ENCODE measurements at places on chromosomes 3 and 15. TPM values are rescaled to one million over a fixed set of nuclear protein-coding genes. Genes with fewer than 3 reads are reported as not detected.

- DNase-seq: no peak
Measured at GRCh38 chr3:103127098-103127630, 692.3 kb downstream of the ZPLD1 start.

GRCh38 chr3:171729452-171730334, 80.6 kb downstream of the PLD1 start:
- DNase-seq: no peak

DNA sequence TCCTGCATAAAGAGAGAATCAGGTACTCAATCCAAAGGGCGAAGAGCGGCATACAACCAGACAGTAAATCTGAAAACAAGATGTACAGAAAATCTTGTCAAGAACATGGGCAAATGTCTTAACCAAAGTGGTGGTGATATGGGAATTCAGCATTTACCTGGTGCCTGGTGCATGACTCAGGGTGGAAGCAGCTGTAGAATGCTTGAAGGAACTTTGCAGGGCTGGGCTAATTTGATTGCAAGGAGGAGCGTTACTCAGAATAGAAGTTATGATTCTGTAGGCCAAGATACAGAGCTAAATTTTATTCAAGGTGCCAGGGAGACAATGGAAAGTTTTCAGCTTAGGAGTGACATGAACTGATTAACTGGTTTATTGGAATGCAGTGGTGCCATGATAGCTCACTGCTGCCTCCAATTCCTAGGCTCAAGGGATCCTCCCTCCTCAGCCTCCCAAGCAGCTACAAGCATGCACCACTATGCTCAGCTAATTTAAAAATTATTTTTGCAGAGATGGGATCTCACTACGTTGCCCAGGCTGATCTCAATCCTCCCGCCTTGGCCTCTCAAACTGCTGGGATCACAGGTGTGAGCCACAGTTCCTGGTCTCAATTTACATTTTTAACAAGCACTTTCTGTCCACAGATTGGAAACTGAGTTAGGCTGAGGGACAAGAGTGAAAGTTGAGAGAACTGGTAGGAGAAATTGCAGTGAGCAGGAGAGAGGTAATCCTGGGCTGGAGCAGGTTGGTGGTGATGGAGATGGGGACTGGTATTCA, 91.5 kb upstream of the TBC1D5 start:
- no peak for DNase-seq

GRCh38 chr3:56012721-56013120, 455.5 kb downstream of the ERC2 start:
- no peak for DNase-seq

- DNase-seq: no peak
Measured at GRCh38 chr15:65796610-65797078, 4.6 kb upstream of the DENND4A start.

GRCh38 chr15:57859130-57859685, 152.7 kb downstream of the POLR2M start:
- DNase-seq: no peak

DNA sequence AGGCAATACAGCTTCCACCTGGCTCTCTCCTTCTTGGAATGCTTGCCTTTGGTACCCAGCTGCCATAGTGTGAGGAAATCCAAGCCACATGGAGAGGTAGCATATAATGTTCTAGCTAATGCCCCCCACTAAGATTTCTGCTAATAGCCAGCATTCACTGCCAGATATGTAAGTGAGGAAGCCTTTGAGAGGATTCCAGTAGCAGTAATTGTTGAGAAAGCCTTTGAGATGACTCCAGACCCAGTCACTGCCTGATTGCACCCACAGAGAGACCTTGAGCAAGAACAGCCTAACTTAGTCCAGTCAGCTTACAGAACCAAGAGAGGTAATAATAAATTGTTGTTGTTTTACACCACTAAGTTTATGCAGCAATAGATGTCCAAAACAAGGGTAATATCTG, 63.1 kb downstream of the STRIT1 start:
- DNase-seq: no peak

- no peak for DNase-seq
Measured at GRCh38 chr3:70737666-70738290, 425.3 kb upstream of the MDFIC2 start.

DNA sequence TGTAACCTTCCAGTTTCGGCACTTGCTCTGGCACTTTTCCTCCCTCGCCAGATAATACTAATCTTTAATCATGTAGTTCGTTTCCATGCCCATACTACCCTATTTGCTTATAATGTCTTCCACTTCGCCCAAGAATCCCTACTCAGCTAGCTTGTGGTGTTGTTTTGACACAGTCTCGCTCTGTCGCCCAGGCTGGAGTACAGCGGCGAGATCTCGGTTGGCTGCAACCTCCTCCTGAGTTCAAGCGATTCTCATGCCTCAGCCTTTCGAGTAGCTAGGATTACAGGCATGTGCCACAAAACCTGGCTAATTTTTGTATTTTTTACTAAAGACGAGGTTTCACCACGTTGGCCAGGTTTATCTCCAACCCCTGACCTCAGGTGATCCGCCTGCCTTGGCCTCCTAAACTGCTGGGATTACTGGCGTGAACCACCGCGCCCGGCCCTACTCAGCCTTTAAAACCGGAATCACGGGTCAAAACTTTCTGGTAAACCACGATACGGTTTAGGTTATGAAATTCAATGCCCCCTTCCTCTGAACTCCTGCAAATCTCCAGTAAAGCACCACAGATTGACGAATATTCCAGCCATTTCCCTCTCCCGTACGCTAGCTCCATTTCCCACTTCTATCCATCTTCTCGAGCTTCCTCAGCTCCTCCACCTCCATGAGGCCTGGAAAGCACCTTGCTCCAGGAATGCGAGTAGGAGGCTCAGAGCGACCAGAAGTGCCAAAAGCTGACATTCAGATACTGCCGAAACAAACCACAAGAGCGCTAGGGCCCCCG, 878 bp upstream of the RAD51 start:
- no peak for DNase-seq

DNA sequence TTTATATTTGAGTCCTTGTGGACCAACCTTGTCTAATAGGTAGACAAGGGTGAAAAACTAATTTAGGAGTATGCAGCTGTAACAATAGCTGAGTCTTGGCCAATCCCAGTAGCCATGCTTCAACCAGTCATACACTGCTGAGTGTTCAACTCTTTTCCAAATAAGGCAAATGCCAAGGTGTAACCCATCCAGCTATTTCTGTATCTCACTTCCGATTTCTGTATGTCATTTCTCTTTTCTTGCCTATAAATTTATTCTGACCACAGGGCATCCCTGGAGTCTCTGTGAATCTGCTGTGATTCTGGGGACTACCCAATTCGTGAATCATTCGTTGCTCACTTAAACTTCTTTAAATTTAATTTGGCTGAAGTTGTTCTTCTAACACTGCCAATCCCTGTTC, 93.2 kb downstream of the MAGI1 start:
- no peak for DNase-seq

GRCh38 chr3:23735062-23735461, 70.7 kb upstream of the UBE2E1 start:
- no peak for DNase-seq

- no peak for DNase-seq
Measured at GRCh38 chr3:38757721-38758120, 58.3 kb downstream of the SCN10A start.

DNA sequence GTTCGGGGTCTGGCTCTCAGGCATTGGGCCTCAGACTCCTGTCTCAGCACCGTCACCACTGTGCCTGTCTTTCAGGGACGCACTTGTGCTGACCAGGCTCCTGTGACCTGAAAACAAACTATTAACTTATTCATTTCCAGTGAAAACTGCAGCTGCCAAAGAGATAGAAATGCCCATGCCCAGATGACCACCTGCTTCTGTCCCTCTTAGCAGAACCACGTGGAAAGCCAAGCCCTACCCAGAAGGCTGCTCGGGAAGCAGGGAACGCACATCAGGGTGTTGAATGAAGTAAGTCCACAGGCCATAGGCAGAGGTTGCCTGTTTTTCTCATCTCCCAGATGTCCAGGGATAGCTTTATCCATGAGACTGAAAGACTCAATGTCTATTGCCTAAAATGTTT, 219.3 kb downstream of the EBLN2 start:
- no peak for DNase-seq

GRCh38 chr15:75669191-75669878, 21.6 kb downstream of the SNX33 start:
- DNase-seq: no peak

DNA sequence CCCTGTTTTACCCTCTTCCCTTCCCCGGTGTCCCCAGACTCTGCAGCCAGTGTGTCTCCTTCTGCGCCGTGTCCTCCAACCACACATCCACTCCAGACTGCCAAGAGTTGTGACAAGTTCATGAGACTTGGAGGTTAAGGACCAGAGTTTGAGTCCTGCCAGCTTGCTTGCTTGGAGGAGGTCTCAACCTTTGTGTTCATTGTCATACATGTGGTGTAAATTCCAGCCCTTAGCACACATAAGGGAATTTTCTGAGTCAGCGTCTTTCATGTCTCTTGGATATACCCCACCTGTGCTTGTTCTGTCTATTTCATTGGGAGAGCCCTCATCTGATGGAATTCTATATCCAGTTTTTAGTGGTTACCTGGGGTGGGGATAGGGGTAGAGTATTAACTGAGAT, 13.3 kb downstream of the CORO2B start:
- no peak for DNase-seq

DNA sequence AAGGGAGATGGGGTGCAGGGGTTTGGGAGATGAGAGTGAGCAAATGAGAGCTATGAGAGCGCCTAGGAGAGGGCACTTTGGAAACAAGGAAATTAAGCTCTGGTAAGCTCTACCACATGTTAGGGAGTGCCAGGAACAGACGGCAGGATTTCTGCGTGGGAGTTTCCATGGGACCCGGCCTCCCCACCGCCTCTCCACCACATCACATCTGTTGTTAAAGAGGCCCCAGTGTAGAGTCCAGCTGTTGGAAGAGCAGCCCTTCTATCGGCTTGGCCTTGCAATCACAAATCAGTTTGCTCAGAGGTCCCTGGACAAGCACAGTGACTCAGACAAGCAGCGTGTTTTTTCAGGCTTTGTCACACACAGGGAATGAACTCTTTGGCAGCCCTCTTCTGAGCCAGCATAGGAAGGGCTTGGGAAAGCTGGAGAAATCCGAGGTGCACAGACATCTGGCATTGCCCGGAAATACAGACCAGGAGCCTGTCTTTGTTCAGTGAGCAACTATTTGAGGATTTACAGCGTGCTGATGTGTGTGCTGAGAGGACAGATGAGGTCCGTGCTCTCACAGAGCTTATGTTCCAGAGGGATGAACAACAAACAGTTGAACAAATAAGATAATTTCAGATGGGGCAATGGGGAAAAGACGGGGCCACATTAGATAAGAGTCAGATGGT, 370.6 kb upstream of the PROK2 start:
- no peak for DNase-seq

The C3orf70 gene
- 1.8 TPM for total RNA-seq

The COL7A1 gene
- 7.8 TPM for total RNA-seq

The GAP43 gene
- 21.9 TPM for total RNA-seq

The GOLGA6A gene
- 3.3 TPM for total RNA-seq

The SEMA3G gene
- total RNA-seq: 1.5 TPM
